ENCODE measurements at places on chromosomes 3 and 15. TPM values are rescaled to one million over a fixed set of nuclear protein-coding genes. Genes with fewer than 3 reads are reported as not detected.

Gene CCR3
- not detected for polyA plus RNA-seq

Gene GP5
- polyA plus RNA-seq: 0.95 TPM

Gene LRTM1
- polyA plus RNA-seq: not detected

Gene RNU5B-1
- polyA plus RNA-seq: not detected

Gene SH2D7
- 0.44 TPM for polyA plus RNA-seq

Gene CLEC3B
- polyA plus RNA-seq: 36.9 TPM

Gene GOLGA6D
- polyA plus RNA-seq: 0.20 TPM

Gene NANOGP8
- 0.41 TPM for polyA plus RNA-seq

Gene COLQ
- polyA plus RNA-seq: 8.9 TPM

Gene PYGO1
- polyA plus RNA-seq: 18.3 TPM

Gene DUOX2
- polyA plus RNA-seq: 0.07 TPM

Gene RPP25
- polyA plus RNA-seq: 3.4 TPM

Gene CPLX3
- polyA plus RNA-seq: not detected

Gene MOBP
- polyA plus RNA-seq: 0.17 TPM
